Activated B cell treated with CpG ODN at 0.5 μM for 24 hours (primary cell): ENCODE measurements at places on chromosomes 2 and 18. TPM values are rescaled to one million over a fixed set of nuclear protein-coding genes. Genes with fewer than 3 reads are reported as not detected.
A peak's percentile ranks its signal among the peaks of the same experiment; 100 is the strongest.

DNA sequence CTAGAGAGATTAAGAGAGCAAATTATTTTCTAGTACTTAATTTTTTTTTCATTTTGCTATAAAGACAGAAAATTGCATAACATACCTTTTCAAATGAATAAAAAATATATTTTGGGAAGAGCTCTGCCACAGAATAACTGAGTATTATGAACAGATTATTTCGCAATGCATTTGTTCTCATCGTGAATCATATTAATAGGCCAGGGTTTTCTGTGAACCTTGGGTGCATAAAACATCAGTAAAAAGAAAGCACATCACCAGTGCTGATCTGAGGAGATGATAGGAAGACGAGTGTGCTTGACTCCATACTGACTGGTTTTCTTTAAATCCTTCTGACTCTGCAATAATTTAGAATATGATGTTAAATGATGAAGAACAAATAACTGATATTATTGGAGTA lies 409.1 kb downstream of the CPS1 start:
- H3K36me3 ChIP-seq: no peaks in the 10 kb centered on the region
- no peak for DNase-seq
- no peaks in the 10 kb centered on the region for H3K27me3 ChIP-seq
- no peak overlapping the region for H3K4me3 ChIP-seq
- H3K4me1 ChIP-seq: no peaks in the 10 kb centered on the region
- no peak overlapping the region for H3K27ac ChIP-seq

The LRP1B gene
- total RNA-seq: not detected in 2 replicates

DNA sequence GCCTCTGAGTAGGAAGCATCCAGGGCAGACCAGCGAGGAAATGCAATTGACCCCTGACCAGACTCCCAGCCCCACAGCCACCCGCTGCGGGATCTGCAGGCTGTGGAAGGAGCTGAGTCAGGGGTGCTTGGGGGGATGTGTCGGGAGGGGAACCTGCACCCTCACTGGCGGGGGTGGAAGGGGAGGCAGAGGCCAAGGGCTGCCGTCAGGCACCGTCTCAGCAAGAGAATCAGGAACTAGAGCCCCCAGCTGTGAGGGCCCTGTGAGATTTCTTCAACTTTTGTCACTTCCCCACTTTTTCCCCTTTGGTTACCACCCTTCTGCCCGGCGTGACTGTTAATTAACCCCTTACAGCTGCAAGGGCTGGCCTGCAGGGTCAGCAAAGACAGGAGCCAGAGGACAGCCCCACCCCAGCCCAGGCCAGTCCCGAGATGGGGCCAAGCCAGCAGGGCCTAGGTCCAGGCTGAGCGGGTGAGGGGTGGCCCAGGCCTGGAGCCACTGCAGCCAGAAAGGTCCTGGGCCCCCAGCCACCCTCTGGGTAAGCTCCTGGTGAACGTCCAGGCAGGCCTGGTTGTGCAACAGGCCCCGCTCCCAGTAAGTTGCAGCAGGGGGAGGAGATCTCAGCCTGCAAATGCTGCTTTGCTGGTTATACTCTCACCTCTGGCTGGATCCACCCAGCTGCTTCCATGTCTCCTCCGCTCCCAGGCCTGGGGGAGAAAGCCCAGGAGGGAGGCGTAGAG lies 147.0 kb upstream of the ID2 start:
- no peak overlapping the region for H3K4me3 ChIP-seq
- DNase-seq: no peak
- peaks cover 42% of the 10 kb centered on the region for H3K4me1 ChIP-seq
- H3K27me3 ChIP-seq: peaks cover 23% of the 10 kb centered on the region

The CRYGC gene
- total RNA-seq: not detected in 2 replicates

The ANO7 gene
- total RNA-seq: 1.2 and 1.5 TPM in 2 replicates

DNA sequence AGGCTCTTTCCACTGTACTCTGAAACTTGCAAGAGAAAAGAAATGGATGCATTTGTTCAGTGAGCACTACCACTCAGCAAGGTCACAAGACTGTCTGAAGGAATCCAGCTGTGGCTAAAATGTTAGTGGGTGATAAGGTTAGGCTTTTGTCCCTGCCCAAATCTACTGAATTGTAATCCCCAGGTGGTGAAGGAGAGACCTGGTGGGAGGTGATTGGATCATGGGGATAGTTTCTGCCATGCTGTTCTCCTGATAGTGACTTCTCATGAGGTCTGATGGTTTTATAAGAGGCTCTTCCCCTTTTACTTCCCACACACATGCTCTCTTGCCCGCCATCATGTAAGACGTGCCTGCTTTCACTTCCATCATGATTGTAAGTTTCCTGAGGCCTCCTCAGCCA lies 68.2 kb downstream of the ZNF385B start:
- H3K4me3 ChIP-seq: no peak overlapping the region
- no peak overlapping the region for H3K27ac ChIP-seq
- H3K36me3 ChIP-seq: no peaks in the 10 kb centered on the region

The REL gene
- 211 and 238 TPM in 2 replicates for total RNA-seq

The AQP12B gene
- not detected in 2 replicates for total RNA-seq

The FZD7 gene
- total RNA-seq: 0.33 and 0.37 TPM in 2 replicates

DNA sequence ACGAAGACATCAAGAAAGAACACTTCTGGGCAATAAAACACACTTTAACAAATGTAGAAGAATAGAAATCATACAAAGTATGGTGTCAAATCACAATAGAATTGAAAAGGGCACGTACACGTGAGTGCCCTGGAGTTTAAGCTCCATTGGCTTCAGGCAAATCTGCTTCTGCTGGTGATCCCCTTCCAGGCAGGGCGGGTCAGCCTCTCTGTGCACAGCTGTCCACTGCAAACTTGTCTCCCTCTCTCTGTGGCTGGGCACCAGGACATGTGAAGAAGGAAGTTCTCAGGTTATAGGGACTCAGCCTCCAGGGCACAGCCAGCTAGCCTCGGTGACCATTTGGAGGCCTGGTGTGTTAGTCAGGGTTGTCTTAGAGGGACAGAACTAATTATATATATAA lies 66.0 kb downstream of the ST3GAL5 start:
- no peak overlapping the region for H3K27ac ChIP-seq
- DNase-seq: no peak
- no peaks in the 10 kb centered on the region for H3K36me3 ChIP-seq

The GNAL gene
- total RNA-seq: 0.22 TPM in 1 of 2 replicates, not detected in the other

The DHRS9 gene
- total RNA-seq: 0.71 and 1.2 TPM in 2 replicates

DNA sequence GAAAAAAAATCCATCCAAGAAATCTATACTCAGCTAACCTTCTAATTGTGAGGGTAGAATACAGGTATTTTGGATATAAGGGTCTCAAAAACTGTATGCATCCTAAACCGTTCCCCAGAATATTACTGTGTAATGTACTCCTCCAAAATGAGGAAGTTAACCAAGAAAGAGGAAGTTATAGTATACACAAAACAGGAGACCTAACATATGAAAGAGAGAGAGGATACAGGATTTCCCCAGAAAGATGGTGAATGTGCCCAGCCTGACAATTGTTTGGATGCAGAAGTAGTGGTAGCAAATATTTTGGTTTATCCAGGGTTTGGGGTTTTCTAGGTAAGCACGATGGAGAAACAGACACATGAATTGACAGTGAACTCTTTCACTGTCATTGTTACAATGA lies 50.6 kb downstream of the GALNT3 start:
- H3K27ac ChIP-seq: peak overlapping the region; percentile 9
- H3K36me3 ChIP-seq: peaks cover 17% of the 10 kb centered on the region
- peaks cover 15% of the 10 kb centered on the region for H3K4me1 ChIP-seq
- no peaks in the 10 kb centered on the region for H3K27me3 ChIP-seq

DNA sequence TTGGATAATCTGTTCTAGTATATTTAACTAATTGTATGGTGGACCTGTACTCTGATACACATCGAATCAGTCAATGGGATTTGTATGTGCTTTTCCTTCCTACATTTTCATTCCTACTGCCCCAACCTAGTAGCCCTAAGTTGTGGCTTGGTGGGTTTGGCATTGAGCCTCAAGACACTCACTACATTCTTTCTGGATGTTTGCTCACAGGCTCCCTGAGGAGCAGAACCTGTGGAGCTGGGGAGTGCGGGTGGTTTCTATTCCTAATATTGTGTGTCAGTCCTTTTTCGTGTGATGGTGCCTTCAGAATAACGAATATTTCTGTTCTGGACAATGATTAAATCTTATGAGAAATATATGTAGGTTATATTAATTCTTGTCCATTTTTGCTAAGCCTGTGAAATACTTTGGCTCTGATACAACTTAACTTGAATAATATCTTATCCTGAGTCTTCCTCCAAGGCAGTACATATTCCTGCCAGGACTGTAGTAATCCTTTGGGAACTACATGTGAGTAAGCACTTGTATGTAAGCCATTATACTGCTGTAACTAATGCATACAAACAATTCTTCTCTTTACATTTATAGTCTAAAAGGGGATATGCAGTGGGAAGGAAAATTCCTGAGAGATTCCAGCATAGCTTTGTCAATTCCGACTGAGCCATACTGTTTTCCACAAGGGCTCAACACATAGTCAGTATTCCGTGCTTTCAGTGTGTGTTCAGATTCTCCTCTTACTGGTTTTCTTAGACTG lies 150.6 kb downstream of the AGPS start:
- no peaks in the 10 kb centered on the region for H3K27me3 ChIP-seq
- no peak for DNase-seq
- no peak overlapping the region for H3K27ac ChIP-seq
- H3K4me3 ChIP-seq: no peak overlapping the region
- H3K4me1 ChIP-seq: peaks cover 6% of the 10 kb centered on the region

DNA sequence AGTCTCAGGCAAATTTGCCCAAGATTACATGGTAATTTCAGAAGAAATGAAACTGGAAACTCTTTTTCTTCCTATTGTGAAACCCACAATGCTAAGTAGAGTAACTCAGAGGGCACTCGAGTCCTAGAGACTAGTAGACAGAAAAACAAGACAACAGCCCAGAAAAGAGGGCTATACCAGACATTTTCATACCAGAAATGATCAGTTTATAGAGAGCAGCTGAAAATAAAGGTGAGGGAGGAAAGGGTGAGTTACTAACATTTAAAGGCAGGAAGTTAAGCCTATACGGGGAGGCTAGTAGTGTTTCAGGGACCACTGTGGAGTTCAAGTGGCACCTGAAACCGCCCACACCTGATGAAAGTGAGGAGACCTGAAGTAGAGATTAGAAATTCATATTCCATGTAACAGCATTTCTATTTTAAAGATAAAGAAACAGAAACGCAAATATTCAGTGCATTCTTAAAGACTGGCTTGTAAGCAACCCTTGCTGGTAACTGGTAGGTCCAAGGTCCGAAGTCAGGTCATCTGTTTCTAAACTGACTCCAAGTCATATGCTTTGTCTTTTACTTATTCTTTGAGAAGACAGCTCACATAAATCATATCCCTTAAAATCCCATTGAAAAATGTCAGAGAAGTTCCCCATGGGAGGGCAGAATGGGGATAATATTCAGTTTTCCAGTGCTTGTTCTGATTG lies 145.1 kb upstream of the ITGB6 start:
- H3K27ac ChIP-seq: no peak overlapping the region
- H3K36me3 ChIP-seq: peaks cover 17% of the 10 kb centered on the region
- peaks cover 18% of the 10 kb centered on the region for H3K4me1 ChIP-seq
- no peaks in the 10 kb centered on the region for H3K27me3 ChIP-seq
- DNase-seq: no peak

The BOLL gene
- total RNA-seq: not detected in 2 replicates

- H3K27ac ChIP-seq: no peak overlapping the region
- H3K27me3 ChIP-seq: no peaks in the 10 kb centered on the region
- no peak for DNase-seq
- no peak overlapping the region for H3K4me3 ChIP-seq
Measured at GRCh38 chr2:174931724-174932123, 73.5 kb downstream of the CHN1 start.

DNA sequence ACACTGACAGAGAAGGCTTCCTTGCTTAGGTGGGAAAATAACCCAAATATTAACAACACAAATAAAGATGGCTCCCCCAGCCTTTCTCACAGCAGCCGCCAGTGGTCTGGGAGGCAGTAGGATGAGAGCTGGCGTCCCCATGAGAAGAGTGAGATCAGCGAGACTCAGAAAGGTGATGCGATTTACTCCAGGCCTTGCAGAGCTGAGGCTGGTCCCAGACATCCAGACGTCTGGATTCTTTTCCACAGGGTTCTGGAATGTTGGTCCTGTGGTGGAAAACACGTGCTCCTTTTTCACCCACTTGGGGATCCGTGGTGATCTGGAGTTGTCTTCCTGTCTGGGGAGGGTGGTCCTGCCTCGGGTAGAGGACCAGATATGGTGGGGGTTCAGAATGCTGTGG lies 190.6 kb downstream of the CTIF start:
- no peaks in the 10 kb centered on the region for H3K4me1 ChIP-seq
- H3K27ac ChIP-seq: no peak overlapping the region
- H3K36me3 ChIP-seq: no peaks in the 10 kb centered on the region
- no peaks in the 10 kb centered on the region for H3K27me3 ChIP-seq
- DNase-seq: no peak

DNA sequence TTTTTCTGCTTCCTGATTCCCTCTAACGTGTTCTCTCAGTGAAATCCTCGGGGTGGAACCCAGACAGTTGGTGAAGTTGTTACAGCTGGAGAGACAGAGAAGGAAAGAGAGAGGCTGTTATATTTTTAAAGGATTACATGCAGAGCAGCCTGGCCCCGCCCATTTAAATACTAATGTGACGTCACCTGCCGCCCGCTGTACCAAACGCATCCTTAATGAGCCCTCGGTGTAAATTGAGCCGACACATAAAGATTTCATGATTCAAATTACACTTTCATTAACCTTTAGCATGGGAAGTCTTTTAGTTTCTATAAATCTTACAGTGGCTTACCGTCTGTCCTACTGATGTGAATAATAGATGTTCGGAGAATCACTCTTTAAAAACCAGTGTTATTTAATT lies 164.0 kb upstream of the SIX3 start:
- no peaks in the 10 kb centered on the region for H3K36me3 ChIP-seq
- H3K27me3 ChIP-seq: no peaks in the 10 kb centered on the region
- peaks cover 30% of the 10 kb centered on the region for H3K4me1 ChIP-seq

DNA sequence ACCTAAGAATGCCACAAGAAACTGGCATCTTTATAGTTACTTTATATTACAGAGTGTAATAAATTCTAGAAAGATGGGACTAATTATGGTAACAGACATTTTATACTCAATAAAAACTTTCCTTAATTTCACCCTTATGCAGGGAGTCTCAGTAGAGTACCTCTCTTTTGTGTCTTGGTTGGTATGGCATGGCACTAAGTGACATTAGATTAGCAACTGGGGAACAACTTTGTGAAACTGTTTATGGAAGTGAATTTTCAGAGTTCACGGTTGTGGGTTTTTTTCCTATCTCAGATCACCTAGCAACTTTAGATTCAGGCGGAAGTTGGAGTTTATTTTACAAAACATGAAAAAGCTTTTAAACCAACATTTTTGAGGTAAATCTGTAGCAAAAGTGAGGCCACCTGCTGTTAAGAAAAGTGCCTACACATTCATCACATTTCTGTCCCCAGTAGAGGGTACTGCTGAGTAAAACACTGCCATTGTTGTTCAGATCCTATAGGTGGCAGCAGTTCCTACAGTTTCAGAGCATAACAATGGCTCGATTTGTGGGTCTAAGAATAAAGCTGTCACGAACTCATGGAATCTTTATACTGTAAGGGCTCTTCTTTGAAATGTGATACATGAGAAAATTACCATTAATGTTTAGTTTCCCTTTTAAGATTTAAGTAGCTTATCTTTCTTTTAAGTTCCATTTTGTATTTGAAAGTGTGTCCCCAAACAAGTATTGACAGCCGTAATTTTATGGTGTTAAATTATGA lies 117.6 kb downstream of the CAMKMT start:
- no peak overlapping the region for H3K4me3 ChIP-seq
- no peak overlapping the region for H3K27ac ChIP-seq
- H3K4me1 ChIP-seq: peaks cover 3% of the 10 kb centered on the region
- H3K27me3 ChIP-seq: no peaks in the 10 kb centered on the region
- no peak for DNase-seq
